ENCODE measurements at places on chromosomes 3 and 15.

- no peak for DNase-seq
Measured at GRCh38 chr3:108887121-108887520, 64.5 kb downstream of the TRAT1 start.

DNA sequence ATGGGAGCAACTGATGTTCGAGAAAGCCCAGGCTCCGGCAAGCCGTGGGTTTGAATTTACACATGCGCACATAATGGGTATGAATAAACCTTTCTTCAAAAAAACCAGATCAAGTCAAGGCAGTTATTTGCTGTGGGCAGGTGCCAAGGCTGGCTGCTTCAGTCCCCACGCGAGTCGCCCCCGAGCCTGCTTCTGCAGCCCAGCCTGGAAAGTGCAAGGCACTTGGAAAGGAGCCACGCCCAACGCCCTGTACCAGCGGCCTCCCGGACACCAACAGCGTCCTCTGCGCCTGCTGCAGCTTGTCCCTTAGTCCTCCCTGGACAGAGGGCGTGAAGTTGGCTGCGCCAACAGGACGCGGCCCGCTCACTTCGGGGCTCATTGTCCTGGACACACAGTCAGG, 68.9 kb downstream of the KLF15 start:
- DNase-seq: no peak

- no peak for DNase-seq
Measured at GRCh38 chr3:43970351-43970750, 271.3 kb upstream of the TOPAZ1 start.

GRCh38 chr15:43029476-43029875, 76.4 kb downstream of the UBR1 start:
- no peak for DNase-seq

GRCh38 chr15:97623091-97623661, 337.3 kb upstream of the ARRDC4 start:
- no peak for DNase-seq

GRCh38 chr3:87196879-87197278, 30.2 kb upstream of the CHMP2B start:
- DNase-seq: no peak

GRCh38 chr3:110519071-110519470, 552.5 kb upstream of the NECTIN3 start:
- no peak for DNase-seq

DNA sequence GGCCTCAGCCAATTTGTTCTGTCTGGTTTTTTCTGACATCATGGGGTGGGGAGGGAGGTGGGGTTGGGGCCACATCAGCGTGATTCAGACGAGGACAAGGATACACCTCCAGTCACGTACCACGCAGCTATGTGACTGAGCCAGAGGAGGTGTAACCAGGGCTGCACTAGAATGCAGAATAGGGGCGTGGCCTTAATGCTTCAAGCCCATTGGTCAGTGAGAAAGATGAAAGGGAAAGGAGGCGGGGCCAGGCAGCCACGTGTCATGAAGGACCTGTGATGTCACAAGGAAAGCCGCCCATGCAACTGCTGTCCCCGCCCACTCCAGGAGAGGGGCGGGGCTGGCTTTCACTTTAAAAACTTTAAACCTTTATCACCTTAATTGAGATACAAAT, at the start of gene GOLGA6L2:
Gene GOLGA6L2 (minus strand): TSS at position 137 of the 394 bp plus-strand sequence. CDS start 62 bp downstream, at position 75.
- no peak for DNase-seq

GRCh38 chr15:35771746-35772442, 225.9 kb upstream of the DPH6 start:
- DNase-seq: no peak

- DNase-seq: no peak
Measured at GRCh38 chr3:18837137-18837755, 311.1 kb upstream of the KCNH8 start.

DNA sequence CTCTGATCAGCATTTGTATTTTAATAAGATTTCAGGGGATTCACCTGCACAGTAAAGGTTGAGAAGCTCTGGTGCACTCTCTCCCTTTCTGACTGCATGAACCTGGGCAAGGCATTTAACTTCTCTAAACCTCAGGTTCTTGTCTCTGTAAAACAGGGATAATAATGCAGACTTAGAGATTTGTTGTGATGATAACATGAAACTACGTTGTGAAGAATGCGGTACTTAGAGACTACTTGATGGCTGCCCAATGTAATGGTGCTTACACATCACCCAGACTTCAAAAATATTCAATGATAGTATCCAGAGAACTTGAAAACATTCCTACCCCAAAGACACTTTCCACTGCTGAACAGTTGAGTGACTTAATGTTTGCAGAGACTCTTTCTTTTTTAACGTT, 19.8 kb upstream of the TNFSF10 start:
- DNase-seq: no peak

GRCh38 chr3:112979244-112979832, 4.4 kb upstream of the CD200R1 start:
- peak; percentile 17 for DNase-seq

DNA sequence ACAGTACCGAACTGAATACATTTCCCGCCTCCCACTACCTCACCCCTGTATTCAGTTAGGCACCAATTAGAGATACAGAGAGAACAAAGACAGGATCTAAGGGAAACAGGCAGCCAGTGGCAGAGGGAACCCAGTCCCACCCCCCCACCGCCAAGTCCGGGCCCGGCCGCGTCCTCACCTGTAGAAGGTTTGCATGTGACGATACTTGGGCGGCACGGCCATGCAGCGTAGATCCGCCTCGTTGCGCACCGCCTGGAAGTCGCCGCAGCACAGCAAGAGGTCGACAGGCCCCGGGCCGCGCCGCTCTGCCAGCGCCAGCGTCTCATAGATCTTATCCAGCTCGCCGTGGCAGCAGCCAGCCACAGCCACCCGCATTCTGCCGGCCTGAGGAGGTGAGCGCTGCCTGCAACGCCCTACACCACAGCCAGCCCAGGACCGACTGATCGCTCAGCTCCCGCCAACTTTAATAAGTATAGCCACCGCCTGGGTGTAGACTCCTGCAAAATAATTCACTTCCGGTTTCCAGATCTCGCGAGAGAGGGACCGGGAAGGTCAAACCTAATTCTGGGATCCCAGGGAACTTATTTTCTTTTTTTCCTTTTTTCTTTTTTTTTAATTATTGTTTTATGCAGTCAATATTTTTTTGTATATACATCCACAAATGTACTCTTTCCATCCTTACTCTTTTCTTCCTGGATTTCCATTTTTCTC, at the start of gene DBR1:
Gene DBR1 (minus strand): TSS at position 501 of the 711 bp plus-strand sequence. CDS start 126 bp downstream, at position 375.
- peak; percentile 73 for DNase-seq

DNA sequence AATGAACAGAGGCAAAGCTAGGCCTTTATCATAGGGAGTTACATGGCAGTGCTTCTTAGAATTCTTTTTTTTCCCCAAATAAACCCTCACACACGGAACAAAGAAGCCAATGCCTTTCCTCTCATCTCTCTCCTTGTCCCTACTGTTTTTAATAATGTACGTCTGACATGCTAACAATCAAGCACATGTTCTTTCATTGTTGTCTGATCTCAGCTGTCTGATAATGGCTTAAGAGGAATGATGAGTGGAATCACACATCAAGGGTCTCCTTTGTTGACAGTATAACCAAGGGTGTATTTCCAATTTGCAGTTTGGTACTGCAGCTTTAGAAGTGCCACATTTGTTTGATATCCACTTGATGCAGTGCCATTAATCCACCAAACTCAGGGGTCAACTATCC, 34.8 kb upstream of the EPHA3 start:
- no peak for DNase-seq

DNA sequence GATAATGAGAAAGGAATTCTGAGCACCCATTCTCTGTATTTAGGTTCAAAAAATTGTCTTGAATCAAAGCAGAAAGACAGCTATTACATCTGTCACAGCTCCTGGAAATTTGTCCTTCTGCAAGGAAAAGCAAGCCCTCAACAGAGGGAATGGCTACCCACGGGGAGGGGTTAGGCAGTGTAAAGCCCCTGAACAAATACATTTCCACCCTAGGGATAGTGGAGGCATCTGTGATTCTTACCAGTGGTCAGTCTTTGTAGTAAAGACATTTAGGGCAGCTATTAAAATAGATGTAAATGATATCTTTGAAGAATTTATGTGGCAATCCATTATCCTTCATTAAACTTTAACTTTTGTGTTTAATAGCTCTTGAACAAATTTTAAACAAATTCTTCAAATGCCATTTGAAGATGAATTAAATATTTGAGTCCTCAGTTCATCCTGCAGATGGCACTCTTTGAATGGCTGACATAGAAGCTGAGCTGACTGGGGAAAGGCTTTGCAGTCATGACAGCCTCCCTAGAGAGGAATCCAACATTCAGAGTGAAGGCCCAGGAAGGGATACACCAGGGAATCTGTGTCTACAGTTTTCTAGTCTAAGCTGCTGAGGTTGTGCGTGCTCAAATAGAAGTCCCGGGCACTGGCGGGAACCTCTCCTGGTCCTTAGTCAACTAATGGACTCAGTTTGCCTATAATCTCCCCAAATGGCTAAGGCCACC, 359.7 kb upstream of the ROPN1 start:
- peak; percentile 31 for DNase-seq

GRCh38 chr3:28150465-28151206, 90.8 kb upstream of the CMC1 start:
- no peak for DNase-seq

DNA sequence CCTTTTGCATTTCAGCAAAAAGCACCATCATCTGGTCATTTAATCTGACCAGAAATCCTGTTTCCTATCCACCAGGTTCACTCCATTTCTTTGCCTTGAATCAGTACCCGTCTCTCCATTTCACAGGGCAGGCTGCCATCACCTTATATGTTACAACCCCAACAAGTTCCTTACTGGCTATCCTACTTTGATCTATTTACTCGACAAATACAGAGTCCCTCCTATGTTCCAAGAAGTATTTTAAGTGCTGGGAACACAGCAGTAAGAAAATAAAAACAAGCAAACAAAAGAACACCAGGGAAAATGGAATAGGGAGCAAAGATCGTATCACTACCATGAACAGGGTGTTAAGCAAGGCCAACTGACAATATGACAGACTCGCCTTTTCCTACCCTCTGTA, 295.2 kb upstream of the WNT5A start:
- DNase-seq: no peak

DNA sequence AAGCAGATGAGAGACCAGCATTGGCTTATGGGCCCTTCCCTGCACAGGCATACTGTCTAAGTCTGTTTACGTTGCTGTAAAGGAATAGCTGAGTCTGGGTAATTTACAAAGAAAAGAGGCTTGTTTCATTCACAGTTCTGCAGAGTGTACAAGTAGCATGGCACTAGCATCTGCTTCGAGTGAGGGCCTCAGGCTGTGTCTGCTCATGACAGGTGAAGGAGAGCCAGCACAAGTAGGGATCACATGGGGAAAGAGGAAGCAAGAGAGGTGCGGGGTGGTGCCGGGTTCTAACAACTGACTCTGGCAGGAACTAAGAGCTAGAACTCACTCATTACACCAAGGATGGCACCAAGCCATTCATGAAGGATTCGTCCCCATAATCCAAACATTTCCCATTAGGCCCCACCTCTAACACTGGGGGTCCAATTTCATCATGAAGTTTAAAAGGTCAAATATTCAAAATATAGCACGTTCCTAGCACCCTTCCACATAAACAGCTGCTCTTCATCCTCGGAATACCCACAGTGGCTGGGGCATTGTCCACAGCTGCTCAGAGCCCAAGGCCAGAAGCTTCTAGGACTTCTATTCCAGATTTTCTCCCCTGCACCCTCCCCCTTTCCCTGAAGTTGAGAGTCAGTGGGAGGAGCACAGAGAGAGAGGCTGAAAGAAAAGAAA, 5.6 kb downstream of the RTP3 start:
- DNase-seq: no peak
